ENCODE measurements at places on chromosomes 4 and X.

DNA sequence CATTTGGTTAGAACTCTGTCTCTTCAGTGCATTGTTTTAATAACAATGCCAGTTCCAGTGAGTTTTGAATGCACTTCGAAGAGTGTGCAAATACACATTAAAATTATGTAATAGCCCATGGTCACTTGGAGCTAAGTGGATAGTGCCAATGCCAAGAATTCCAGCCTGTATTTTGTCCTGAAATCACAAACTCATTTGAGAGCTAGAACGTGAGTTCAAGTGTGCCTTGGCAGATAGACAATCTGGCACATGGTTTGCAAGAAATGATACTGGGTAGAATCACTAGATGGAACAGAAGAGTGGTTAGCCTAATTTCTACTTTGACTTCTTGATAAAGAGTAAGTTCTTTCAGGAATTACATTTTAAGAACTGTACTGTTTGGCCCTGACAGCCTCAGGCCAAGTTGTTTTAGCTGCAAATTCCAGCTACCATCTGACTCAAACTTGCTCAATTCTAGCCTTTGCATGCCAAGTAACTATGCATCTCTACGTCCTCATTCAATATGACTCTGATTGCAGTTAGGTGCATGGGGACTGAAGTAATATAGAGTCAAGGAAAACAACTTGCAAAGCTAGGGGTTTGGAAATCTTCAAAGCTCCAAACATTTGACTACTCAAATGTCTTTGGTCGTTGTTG lies 131.9 kb upstream of the SMIM31 start:
- H3K27me3 ChIP-seq, result peaks cover 5% of the 10 kb centered on the region
- no peak overlapping the region for H3K4me3 ChIP-seq
- no peaks in the 10 kb centered on the region for H3K36me3 ChIP-seq
- H3K27ac ChIP-seq, result no peak overlapping the region
- no peaks in the 10 kb centered on the region for H3K4me1 ChIP-seq

DNA sequence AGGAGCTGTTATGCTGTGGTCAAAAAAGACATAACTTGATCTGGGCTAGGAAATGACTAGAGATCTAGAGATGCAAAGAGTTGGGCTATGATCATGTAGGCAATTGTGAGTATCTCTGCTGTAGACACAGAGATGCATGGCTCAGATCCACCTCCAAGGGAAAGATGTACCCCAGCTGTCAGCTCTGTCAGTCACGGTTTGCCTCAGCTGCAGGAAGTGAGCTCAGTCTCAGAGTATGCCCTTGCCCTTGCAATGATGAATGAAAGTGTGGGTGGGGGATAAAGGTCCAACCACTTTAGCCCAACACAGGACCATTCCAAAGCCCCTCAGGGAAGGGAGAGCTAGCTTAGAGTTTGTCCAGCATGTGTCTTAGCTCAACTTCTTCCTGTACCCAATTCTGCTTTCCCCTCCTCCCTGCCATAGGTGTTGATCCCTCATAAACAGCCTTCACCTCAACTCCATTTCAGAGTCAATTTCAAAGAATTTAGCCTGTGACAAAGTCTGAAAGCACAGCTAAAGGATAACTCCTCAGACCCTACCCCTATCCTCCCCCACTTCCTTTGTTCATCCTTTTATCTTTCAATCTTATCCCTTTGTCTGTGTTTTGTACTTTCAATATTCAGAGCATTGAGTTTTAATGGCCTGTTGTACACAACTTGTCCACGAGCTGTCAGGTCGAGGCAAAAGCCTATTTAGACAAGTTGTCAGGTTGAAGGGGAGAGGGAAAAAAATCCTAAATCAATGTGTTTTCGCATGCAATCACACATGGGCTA lies 90.6 kb downstream of the MID1IP1 start:
- no peaks in the 10 kb centered on the region for H3K36me3 ChIP-seq
- peaks cover 4% of the 10 kb centered on the region for H3K4me1 ChIP-seq
- no peak overlapping the region for H3K4me3 ChIP-seq
- no peak overlapping the region for H3K27ac ChIP-seq
- H3K27me3 ChIP-seq, result no peaks in the 10 kb centered on the region

DNA sequence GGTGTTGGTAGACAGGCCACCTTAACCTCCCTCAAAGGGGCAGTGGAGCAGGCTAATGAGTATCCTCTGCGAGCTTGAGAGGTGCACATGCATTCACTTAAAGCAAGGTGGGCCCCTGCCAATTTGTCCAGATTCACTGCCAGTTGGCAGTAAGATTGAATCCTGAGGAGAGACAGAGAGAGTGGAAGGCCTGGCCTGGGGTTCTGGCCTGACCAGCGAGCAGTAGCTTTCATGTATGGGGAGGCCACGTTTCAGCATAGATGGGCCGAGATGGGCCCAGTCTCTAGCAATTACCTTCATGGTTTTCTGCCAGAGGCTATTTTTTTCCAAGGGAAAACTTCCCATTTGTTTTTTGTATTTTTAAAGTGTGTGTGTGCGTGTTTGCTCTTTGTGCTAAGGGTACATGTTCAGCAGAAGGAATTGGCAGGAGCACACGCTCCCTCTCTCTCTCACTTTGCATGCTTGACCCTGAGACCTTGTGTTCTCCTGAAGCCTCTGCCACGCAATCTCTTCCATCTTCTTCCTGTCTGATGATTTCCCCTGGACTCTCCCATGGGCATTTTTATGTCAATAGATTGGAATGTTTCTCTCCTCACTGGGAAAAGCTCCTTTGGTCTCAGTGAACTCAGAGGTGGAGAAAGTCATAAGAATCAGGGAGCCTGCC lies 215.8 kb upstream of the SFRP2 start:
- DNase-seq, result no peak
- H3K4me1 ChIP-seq, result no peaks in the 10 kb centered on the region
- H3K27me3 ChIP-seq, result peaks cover 17% of the 10 kb centered on the region
- H3K27ac ChIP-seq, result no peak overlapping the region
- no peaks in the 10 kb centered on the region for H3K36me3 ChIP-seq

GRCh38 chr4:81137446-81137845 lies 77.6 kb downstream of the PRKG2 start:
- DNase-seq, result no peak
- no peak overlapping the region for H3K27ac ChIP-seq
- H3K4me1 ChIP-seq, result no peaks in the 10 kb centered on the region
- H3K4me3 ChIP-seq, result no peak overlapping the region
- H3K36me3 ChIP-seq, result peaks cover 5% of the 10 kb centered on the region

- H3K27me3 ChIP-seq, result no peaks in the 10 kb centered on the region
- H3K4me3 ChIP-seq, result no peak overlapping the region
- no peak for DNase-seq
Observed at GRCh38 chr4:175280153-175280552, 362.0 kb downstream of the ADAM29 start.

DNA sequence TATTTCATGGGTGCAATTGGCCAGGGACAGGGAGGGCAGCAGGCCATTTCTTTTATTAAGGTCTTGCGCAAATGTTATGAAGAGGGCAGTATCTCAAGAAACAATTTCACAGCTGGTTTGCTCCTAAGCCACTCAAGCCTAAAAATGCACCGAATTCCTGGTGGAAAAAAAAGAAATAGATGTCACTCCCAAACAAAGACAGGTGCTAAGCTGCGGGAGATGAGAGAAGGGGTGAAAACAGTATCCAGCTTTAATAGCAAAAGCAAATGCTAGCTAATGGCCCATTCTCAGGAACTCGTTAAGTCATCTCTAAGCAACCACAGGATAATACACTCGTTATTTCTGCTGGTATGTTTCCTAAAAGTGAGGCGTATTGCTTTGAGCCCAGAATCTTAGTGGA lies 116.4 kb downstream of the ARX start:
- H3K36me3 ChIP-seq, result no peaks in the 10 kb centered on the region
- H3K4me1 ChIP-seq, result no peaks in the 10 kb centered on the region
- no peak for DNase-seq
- no peaks in the 10 kb centered on the region for H3K27me3 ChIP-seq

- no peaks in the 10 kb centered on the region for H3K36me3 ChIP-seq
- no peaks in the 10 kb centered on the region for H3K27me3 ChIP-seq
- H3K4me3 ChIP-seq, result no peak overlapping the region
- H3K27ac ChIP-seq, result no peak overlapping the region
Observed at GRCh38 chr4:30840571-30840970, 120.4 kb downstream of the PCDH7 start.

GRCh38 chrX:38878641-38879340 lies 77.5 kb downstream of the MID1IP1 start:
- no peaks in the 10 kb centered on the region for H3K27me3 ChIP-seq
- H3K4me3 ChIP-seq, result peak overlapping the region; percentile 19
- DNase-seq, result no peak
- no peaks in the 10 kb centered on the region for H3K36me3 ChIP-seq
- H3K4me1 ChIP-seq, result peaks cover 11% of the 10 kb centered on the region

- no peaks in the 10 kb centered on the region for H3K4me1 ChIP-seq
- H3K27ac ChIP-seq, result no peak overlapping the region
- H3K4me3 ChIP-seq, result no peak overlapping the region
- DNase-seq, result no peak
Observed at GRCh38 chr4:90419124-90419711, 292.0 kb downstream of the CCSER1 start.

DNA sequence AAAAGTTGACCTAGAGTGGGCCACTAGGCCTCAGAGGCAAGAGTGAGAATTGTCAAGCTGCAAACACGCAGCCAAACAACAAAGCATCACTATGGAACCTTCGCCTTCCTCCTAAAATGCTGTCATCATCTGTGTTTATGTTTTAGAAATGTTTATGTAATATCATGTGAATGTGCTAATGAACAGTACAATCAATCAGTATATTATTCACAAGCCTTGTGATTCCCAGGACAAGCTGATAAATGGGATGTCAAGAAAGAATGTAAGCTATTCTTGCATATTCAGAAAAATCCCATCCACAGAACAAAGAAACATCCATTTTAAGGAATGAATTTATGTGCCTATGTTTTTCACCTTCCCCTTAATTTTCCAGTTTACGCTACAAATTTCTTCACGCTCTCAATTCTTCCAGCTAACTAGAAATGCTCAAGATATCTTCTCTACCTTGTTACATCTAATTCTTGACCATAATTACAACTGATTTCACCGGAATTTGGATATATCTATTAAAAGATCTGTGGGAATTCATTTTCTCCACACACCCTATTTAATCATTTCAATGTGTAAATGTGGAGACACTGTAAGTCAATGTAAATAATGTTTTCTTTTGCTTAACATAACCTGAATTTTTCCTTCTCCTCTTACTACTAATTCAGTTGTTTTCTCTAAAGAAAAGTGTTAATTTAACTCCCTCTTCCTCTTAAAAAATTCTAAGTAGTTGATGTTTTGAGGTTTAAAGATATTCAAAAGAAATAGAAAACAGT lies 65.5 kb downstream of the LEF1 start:
- H3K27ac ChIP-seq, result peak overlapping the region; percentile 62
- peaks cover 2% of the 10 kb centered on the region for H3K36me3 ChIP-seq
- DNase-seq, result no peak
- H3K27me3 ChIP-seq, result no peaks in the 10 kb centered on the region
- peaks cover 52% of the 10 kb centered on the region for H3K4me1 ChIP-seq

GRCh38 chr4:46889410-46889809 lies 19.6 kb downstream of the COX7B2 start:
- H3K4me1 ChIP-seq, result no peaks in the 10 kb centered on the region
- DNase-seq, result no peak
- H3K27ac ChIP-seq, result no peak overlapping the region
- peaks cover 5% of the 10 kb centered on the region for H3K27me3 ChIP-seq

DNA sequence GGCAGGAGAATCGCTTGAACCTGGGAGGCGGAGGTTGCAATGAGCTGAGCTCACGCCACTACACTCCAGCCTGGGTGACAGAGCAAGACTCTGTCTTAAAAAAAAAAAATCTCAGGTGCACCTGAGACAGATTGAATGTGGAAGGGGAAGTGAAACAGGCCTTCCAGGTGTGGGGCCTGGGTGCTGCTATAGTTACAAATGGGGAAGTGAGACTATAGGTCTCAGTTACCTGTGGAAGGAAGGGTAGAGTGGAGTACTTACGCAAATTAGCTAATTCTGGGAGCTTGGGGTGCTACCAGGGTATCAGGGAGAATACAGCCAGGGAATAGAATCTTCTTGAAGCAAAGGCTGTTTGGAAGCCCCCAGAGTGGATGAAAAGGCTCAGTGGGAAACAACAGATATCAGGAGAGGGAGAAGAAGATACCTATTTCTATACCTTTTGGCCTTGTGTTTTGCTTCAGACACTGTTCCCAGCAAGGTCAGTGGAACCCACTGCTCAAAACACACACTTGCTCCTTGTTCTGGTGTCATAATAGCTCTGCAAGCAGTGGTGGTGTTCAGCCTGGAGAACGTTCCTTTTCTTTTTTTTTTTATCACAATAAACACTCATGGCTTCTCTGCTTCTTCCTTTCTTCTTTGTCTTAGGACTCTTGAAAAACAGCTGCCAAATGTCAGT lies 7.0 kb downstream of the CD38 start:
- H3K4me1 ChIP-seq, result peaks cover 9% of the 10 kb centered on the region
- peaks cover 2% of the 10 kb centered on the region for H3K36me3 ChIP-seq
- H3K27me3 ChIP-seq, result peaks cover 31% of the 10 kb centered on the region
- peak overlapping the region; percentile 90 for H3K27ac ChIP-seq

- H3K4me3 ChIP-seq, result peak overlapping the region; percentile 97
- peaks cover 4% of the 10 kb centered on the region for H3K36me3 ChIP-seq
- no peaks in the 10 kb centered on the region for H3K27me3 ChIP-seq
- H3K4me1 ChIP-seq, result peaks cover 31% of the 10 kb centered on the region
- DNase-seq, result no peak
Observed at GRCh38 chrX:41335198-41335957, 1.4 kb downstream of the DDX3X start.

DNA sequence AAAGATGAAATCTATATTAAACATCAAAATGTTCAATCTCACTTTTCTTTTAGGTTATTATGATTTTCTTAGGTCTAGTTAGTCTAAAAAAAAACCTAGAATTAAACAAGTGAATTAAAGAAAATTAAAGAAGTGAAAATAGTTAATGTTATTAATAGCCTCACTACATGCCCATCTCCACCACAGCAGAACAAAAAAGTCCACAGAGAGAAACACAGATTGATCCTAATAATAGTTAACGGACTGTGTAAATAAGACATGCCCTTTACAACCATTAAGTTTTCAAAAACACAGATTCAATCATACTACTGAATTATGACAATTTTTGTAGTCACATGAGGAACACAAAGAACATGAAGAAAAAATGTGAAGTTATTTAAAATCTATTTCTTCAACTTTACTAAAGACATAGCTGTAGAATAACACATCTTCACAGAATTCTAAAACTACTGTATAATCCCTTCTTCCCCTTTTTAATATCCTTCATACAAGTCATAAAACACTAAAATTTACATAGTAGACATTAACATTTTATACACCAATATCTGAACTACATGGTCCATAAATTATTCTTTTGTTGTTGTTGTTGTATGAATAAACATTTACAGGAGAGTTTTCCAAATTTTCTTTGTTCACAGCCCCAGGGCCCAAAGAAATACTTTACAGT lies 15.3 kb downstream of the HELQ start:
- H3K27ac ChIP-seq, result peak overlapping the region; percentile 9
- H3K27me3 ChIP-seq, result no peaks in the 10 kb centered on the region
- peaks cover 7% of the 10 kb centered on the region for H3K4me1 ChIP-seq
- no peak for DNase-seq
- H3K36me3 ChIP-seq, result peaks cover 7% of the 10 kb centered on the region
- no peak overlapping the region for H3K4me3 ChIP-seq

Measured in T-helper 17 cell (primary cell).